ENCODE measurements at places on chromosomes 6 and 20. TPM values are rescaled to one million over a fixed set of nuclear protein-coding genes. Genes with fewer than 3 reads are reported as not detected.

Gene VEGFA
- total RNA-seq, result 409 TPM

- DNase-seq, result no peak
These were observed 204.5 kb downstream of the UBE3D start for GRCh38 chr6:82861121-82861520.

Gene CNR1
- 0.39 TPM for total RNA-seq

Gene MLIP
- 65.4 TPM for total RNA-seq

DNA sequence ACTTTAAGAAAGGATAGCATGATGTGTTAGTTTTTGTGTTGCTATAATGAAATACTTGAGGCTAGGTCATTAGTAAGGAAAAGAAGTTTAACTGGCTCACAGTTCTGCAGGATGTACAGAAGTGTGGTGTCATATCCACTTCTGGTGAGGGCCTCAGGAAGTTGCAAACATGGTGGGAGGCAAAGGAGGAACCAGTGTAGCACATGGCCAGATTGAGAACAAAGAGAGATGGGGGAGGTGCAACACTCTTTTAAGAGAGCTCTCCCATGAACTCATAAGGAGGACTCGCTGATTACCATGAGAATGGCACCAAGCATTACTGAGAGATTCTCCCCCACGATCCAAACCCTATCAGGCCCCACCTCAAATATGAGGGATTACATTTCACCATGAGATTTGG, 265.4 kb downstream of the RIMS1 start:
- DNase-seq, result no peak

DNA sequence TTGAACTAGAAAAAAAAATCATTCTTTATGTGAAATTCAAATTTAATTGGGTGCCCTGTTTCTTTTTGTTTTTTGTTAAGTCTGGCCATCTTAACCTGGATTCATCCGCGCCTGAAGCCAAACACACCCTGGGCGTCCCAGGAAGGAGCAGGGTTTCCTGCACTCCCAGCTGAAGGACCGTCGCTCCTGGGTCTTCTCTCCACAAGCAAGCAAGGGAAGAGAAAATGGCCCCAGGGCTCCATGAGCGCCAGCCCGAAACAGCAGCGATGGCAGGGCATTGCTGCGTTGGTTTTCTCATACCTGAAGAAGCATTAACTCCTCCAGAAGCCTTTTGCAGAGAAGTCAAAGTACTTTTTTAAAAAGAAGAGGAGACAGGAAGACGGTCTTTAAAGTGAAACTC, 105.4 kb upstream of the AFDN start:
- no peak for DNase-seq

- no peak for DNase-seq
These were observed 116.4 kb downstream of the COL9A1 start for GRCh38 chr6:70186461-70186860.

- no peak for DNase-seq
These were observed 243.1 kb upstream of the ECI2 start for GRCh38 chr6:4378319-4378996.

DNA sequence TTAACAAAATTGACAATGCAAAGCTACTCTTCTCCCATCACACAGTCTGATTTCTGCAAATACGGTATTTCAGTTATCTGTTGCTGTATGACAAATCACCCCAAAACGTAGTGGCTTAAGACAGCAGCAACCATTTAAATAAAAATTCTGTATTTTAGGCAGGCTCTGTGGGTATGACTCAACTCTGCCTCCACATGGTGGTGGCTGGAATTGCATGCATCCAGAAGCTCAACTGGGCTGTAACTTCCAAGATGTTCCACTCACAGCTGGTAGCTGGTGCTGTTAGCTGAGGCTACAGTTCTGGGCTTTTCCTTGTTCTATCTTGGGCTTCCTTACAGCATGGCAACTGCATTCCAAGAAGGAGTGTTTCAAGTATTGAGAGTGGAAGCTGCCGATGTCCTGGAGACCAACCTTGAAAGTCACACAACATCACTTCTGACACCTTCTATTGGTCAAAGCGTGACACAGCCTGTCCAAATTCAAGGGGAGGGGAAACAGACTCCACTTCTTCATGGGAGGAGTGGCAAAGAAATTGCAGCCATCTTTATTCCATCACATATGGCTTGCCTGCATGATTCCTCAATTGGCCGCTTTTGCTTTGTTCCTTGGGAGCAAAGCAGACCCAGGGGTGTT, 39.7 kb upstream of the TULP1 start:
- no peak for DNase-seq

DNA sequence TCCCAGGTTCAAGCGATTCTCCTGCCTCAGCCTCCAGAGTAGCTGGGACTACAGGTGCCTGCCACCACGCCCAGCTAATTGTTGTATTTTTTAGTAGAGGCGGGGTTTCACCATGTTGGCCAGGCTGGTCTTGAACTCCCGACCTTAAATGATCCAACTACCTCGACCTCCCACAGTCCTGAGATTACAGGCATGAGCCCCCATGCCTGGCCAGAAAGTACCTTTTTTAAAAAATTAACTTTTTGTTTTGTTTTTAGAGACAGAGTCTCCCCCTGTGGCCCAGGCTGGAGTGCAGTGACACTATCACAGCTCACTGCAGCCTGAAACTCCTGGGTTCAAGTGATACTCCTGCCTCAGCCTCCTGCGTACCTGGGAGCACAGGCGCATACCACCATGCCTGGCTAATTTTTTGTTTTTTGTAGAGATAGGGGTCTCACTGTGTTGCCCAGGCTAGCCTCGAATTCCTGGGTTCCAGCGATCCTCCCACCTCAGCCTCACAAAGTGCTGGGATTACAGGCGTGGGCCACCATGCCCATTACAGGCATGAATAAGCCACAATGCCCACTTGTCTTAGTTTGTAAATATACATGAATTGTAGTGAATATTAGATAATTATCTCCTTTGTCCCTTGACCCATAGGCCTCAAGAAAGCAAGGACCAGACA, 17.4 kb upstream of the EEF1A1 start:
- DNase-seq, result no peak

Gene BCAS1
- total RNA-seq, result not detected

Gene CRISP2
- not detected for total RNA-seq

DNA sequence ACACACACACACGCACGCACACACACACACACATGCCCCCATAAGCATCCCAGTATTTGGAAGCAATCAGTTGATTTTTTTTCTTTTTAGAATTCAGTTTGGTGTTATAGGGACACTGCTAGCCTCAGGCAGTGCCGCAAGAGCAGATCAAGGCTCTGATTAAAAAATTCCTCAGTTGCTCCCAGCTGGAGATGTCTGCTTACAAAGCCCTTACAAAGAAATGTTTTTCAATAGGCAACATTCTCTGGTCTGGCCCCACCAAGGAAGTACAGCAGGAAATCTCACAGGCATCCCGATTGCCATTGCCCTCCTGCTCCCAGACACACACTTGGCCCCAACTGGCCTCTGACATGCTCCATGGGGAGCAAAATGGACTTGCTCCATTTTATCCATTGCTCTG, 22.9 kb upstream of the CD83 start:
- no peak for DNase-seq

Gene SYNE1
- 42.2 TPM for total RNA-seq

Gene CTAGE9
- total RNA-seq, result not detected

GRCh38 chr6:21033084-21033483, 498.8 kb downstream of the CDKAL1 start:
- no peak for DNase-seq

DNA sequence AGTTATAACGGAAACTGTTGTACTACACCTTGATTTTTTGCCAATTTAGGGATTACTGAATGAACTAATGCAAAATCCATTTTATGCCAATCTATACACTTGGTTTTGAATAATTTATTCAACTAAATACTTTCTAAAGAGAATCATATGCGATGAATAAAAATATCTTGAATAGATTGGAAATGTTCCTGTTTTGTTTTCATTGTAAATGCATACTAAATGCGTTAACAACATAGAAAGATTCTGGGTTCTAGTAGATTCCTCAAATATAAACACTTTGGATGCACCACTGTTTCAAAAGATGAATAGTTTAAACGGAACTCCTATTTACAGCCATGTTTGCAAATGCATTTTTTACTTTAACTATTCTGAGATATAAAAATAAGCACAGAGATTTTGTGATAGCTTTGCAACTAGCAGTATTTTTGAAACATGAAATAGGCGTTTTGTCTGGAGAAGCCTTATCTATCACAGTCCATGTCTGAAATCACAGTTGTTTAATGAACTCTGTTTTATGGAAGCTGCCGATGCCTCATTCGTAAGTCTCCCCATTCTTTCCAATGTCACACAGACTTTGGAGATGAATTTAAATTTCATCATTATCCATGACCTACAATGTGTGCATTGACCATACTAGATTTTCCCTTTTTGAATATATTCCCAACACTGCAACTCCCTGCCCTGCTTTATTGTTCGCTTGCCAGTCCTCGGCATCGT, 277.7 kb upstream of the QKI start:
- DNase-seq, result no peak

Gene FAM184A
- total RNA-seq, result 4.2 TPM

GRCh38 chr20:18886756-18887155, 73.2 kb downstream of the SCP2D1 start:
- no peak for DNase-seq

GRCh38 chr6:8659404-8660189, 224.3 kb upstream of the SLC35B3 start:
- DNase-seq, result no peak

GRCh38 chr6:4153514-4153985, 18.2 kb upstream of the ECI2 start:
- peak; percentile 23 for DNase-seq

Gene NQO2
- total RNA-seq, result 38.7 TPM

Data from cardiac muscle cell (in vitro differentiated cells and primary cell).